Erythroblast (primary cell): ENCODE measurements at places on chromosomes 7 and 10.

GRCh38 chr7:24392774-24393173, 108.8 kb downstream of the NPY start:
- no peak for DNase-seq

GRCh38 chr7:141220263-141220880, 146.5 kb downstream of the TMEM178B start:
- DNase-seq = peak; percentile 10

DNA sequence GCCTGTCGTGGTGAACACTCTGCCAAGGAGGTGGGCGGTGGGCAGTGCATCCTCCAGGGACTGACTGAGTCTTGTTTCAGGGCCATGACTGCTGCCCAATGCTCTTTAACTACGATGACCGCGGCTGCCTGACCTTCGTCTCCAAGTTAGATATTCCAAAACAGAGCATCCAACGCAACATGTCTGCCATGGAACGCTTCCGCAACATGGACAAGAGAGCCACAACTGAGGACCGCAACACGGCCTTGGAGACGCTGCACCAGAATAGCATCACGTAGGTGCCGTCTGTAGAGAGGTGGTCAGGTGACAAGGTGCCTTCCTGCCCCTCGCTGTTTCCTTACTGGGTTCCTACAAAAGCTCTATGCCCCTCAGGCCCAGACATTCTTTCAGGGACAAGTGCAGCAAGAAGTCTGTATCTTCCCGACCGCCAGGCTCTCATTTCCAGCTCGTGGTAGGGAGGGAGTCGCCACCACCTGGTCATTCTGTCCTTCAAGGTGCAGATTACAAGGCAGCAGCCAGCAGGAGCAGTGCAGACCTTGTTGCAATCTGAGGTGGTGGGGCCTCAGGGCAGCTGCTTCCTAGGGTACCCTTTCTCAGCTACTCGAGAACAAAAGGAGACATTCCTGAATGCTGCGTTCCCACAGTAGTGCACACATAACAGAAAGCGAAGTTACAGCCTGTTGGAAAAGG, 14.9 kb upstream of the ARPC1B start:
- no peak for DNase-seq

DNA sequence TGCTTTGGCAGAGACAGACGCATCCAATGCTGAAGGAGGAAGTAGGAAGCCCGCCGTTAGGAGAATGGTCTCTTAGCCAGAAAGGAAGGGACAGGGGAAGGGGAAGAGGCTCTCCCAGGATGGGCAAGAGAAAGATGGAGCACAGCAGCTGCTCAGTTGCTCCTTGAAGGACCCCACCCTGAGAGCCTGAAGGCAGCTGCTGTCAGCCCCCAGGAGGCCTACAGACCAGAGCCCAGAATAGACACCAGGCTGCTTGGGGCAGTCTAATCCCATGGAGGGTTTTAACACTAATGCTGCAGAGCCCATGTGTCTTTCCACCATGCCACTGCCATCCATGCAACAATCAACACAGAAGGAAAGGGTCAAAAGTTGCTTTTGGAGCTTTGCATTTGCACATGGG, 3.5 kb upstream of the C7orf33 start:
- no peak for DNase-seq

GRCh38 chr7:44736896-44737295, 11.8 kb upstream of the ZMIZ2 start:
- no peak for DNase-seq

GRCh38 chr10:24825551-24825950, 101.9 kb upstream of the ARHGAP21 start:
- no peak for DNase-seq

GRCh38 chr10:17023386-17024298, 106.0 kb downstream of the CUBN start:
- DNase-seq = peak; percentile 8

DNA sequence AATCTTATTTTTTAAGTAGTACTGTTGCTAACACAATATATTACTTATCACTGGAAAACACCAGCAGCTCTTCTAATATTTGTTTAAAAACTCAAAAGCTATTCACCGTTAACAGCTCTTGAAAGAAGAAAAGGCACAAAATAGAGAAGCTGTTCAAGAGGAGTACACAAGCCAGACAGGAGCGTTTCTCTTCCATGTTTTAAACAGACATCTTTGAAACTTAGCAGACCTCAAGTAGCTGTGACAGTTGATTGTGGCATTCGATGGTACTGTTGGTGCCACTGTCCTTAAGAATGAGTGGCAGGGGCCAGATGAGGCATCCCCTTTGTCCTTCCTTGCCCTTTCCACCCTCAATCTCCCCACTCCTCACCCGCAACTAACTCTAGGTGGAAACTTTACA, 81.6 kb upstream of the PRR15 start:
- DNase-seq = no peak

DNA sequence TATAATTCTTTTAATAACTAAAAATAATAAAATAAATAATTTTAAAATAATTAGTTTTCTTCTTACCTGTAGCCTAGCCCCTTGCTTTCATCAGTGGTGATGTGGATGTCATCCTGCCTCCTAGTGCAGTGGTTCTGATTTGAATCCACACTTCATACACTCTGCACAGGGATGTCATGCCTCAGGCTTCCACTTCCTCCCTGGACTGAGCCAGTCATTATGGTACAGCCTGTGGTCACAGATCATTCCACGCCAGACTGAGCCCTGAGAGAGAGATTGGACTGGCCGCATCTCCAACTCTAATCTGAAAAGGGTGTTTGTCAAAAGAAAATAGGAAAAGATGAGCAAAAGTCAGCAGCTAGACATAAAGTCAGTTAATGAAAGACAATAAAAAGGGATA, 436.2 kb upstream of the IGFBP3 start:
- no peak for DNase-seq

DNA sequence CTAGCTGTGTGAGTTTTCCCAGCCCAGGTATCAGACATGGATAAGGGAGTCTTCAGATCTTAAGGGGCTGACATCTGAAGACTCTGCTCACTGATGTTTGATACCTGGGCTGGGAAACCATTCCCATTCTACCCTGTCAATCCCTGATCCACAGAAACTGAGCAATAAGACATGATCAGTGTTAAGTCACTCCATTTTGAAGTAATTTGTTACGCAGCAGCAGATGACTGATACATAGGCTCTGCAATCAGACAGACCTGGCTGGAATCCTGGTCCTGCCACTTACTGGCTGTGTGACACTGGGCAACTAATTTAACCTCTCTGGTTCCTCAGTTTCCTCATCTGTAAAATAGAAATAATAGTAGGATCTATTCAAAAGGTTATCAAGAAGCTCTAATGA, 6.6 kb downstream of the DCLRE1C start:
- no peak for DNase-seq

- DNase-seq = no peak
Measured at GRCh38 chr7:97174303-97174702, 56.8 kb downstream of the SDHAF3 start.

GRCh38 chr7:141558544-141559183, 7.5 kb downstream of the AGK start:
- DNase-seq = no peak

- no peak for DNase-seq
Measured at GRCh38 chr7:27590416-27590815, 72.3 kb downstream of the HIBADH start.

DNA sequence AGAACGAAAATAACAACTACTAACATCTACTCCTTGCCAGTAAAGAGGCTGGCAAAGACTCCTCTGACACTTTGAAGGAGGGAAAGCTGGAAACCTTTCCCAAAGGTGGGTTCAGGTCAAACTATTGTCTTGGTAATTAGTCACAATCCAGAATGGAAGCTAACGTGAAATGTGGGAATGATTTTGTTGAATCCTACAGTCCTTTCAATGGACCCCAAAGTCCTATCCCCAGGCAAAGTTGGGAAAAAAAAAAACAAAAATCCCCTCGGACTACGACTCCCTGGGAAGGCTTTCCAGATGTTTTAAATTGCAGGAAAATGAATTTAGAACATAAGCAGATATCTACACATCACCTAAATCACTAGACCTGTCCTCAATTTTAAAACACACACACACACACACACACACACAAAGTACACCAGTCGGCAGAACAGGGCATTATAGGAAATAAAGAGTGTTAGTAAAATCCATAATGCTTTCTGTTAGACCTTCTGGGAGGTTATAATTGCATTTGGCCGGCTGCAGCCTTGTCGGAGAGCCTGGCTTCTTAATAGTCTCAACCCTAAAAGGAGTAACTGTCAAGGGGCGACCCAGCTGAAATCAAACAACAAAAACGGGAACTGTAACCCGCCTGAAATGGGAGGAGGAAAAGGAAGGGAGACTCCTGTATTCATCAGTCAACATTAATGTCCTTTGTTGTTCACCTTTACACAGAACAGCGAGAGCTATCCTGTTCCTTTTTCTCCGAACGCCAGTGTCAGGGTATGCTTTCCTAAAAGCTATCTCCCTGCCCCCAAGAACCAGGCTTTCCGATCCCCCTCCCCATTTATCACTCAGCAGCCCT, 1.5 kb downstream of the DOCK4 start:
- DNase-seq = peak; percentile 23

DNA sequence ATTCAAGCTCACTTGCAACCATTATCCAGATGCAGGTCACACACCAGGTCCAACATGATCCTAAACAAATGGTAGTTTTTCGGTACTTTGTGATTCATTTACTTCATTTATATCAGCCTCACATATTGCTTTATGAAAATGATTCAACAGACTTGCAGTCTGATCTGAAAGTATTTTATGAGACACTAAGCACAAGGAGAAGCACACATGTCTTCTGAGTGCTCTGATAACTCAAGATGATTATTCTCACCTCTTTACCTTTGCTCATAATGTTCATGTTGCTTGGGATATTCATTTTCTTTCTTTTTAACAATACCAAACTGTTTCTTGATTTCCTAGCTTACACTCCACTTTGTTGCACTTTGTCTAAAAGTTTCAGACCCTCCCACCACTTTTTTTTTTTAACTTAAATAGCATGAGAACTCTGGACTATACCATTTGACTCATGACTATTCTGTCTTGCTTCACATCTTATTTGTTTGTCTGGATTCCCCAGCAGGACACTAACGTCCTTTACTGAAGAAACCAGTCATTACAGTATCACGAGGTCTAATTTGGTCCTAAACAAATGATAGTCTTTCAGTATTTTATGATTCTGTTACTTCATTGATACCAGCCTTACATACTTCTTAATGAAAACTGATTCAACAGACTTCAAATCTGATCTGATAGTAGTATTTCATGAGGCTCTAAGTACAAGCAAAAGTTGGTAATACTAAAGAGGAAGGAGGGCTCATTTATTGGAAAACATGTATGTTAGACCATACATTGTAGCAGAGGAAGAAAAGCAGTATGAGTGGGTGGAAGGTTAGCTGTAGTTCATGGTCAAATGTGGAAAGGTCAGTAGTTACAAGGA, 171.8 kb upstream of the AHR start:
- no peak for DNase-seq

- no peak for DNase-seq
Measured at GRCh38 chr10:72935361-72935760, 19.2 kb downstream of the PLA2G12B start.

DNA sequence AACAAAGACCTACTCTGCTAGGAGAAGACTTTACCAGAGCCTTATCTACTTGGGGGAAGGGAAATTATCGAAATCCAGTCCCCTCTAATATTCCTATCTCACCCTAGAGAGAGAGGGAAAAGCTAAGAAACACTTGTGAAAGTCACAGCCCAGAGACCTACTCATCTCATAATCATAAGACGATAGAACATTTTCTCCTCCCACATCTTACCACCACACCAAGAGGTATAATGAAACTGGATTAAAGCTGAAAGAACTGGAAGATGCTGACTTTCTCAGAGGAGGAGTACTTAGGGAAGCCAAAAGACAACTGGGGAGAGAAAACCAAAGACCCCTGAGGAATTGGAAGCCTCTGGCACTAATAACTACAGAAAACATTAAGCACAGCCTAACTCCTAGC, 10.8 kb upstream of the CPA5 start:
- DNase-seq = no peak

DNA sequence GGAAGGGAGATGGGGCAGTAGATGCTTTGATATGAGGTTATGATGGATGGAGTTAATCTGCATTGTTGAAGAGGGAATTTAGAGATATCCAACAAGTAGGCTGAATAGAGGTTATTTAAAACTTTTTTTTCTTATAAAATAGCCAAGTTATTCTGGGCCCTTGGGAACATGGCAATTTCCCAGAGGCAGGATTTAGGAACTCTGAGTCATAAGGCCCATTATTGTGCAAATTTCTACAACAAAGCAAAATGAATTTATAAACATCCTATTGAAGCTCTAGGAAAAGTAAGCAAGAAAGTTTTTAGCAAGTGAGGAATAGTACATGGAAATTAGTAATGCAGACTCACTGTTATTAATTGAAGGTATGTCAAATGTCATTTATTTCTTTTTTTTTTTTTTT, 160.9 kb upstream of the NPY start:
- DNase-seq = no peak
